Foreskin melanocyte (primary cell): ENCODE measurements at places on chromosomes 2 and 18.

- no peak for DNase-seq
Measured at GRCh38 chr2:60555783-60556139, 2.3 kb upstream of the BCL11A start.

DNA sequence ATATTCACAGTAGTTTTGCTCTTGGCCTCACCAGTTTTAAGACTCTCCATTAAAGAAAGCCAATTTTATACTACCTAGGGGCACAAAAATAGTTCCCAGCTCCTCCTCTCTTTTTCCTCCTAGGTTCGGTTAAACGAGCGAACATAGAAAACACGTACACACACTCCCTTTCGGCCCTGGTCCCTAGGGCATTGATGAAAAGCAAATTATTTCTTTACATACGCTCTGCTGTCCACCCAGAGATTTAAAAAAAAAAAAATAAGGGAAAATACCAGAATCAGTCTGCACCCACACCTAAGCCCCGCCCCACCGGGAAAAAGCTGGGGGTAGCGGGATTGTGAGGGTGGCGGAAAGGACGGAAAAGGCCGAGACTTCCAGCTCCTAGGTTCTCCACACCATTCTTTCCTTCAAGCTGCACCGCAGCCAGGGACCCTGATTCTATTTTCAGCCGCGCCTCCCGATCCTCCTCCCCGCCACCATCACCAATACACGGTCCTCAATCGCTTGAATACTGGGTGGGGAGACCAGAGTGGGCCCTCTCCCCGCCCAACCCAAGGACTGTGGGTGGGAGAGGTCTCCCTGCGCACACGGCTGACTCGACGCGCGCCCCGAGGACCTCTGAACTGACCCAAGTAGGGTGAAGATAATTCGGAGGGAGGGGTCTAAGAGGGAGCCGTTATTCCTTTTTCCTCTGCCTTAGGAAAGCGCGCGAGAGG lies 769 bp downstream of the ATF2 start:
- peak; percentile 38 for DNase-seq

DNA sequence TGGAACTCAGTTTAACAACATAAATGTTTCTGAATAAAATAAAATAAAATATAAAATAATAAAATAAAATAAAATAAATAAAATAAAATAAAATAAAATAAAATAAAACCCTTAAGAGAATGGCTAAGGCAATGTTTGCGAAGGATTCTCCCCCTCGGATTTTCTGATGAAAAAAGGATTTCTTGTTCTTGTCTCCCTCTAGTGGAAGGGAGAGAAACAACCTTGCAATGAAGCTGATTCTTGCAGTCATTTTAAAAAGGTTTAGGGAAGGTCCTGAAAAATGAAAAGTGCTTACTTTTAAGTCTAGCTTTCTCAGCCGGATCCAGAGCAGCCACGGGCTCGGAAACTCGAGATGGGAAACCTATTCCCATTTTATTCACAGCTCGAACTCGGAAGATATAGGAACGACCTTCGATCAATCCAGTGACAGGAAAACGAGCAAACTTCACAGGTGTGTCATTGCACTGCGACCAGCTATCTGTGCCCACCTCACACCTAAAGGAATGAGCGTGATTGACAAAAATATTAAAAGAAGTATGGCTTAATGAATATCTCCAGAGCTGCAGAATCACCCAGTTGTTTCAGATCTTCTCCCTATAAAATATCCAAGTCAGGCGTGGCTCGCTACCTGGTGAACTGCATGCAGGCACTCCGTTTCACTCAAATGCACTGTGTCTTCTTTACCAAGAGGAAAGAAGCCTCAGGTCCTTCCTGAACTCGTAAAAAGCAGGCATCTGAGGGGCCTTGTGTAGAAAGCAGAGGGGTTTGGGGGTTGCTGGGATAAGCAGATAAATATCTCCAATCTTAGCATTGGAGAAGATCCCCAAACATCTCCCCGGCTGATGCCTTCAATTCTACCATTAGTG lies 68.1 kb downstream of the MYOM1 start:
- DNase-seq, result peak; percentile 20

GRCh38 chr2:33236482-33237385 lies 239.7 kb upstream of the RASGRP3 start:
- DNase-seq, result peak; percentile 34

DNA sequence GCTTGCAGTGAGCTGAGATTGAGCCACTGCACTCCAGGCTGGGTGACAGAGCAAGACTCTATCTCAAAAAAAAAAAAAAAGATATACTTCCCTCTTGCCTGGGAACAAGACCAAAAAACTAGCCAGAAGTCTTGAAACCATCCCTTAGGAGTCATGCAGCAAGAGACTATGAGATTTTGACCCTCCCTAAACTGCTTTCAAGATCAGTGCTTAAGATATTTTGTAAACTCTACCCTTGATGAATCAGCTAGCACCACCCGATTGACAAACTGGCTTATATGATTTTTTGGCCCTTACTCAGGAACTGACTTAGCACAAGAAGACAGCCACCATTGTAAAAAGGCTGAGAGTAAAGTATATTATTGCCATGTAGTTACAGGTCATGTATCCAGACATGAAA lies 3.8 kb downstream of the SULT1C3 start:
- DNase-seq, result no peak

- no peak for DNase-seq
Measured at GRCh38 chr2:1650085-1650872, 94.0 kb downstream of the PXDN start.

DNA sequence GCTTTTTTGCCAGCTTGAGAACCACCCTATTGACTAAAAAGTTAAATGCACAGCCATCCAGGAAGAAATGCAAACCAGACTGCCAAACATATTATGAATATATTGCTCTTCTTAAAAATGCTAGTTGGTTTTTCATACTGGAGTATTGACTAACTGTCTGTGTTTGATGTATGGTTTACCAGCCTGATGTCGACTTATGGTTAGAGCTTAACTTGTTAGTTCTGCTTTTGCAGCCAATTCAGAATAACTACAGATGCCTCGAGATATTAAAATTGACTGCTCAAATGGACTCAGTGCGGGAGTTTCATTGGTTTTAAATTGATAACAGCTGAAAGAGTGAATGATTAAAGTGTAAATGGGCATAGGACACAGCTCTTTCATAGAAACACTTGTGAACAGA lies 369.8 kb downstream of the ARHGAP15 start:
- no peak for DNase-seq

DNA sequence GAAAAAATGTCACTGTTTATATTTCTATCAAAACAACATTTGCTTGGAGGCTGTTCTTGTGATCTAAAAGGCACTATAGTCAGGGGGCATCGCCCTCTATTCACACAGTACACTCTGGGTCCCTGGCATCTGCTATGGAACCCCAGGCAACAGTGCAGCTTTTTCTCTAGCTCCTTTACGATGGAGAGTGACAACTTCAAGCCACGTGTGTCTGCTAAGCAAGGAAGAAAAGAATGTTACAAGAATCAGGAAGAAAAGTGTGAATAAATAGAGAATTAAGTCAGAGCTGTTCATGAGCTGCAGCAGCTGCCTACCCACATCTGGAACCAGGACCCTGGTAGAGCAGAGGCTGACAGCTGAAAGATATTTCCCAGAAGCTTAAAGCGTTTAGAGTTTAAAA lies 11.2 kb downstream of the RND3 start:
- no peak for DNase-seq

GRCh38 chr2:26959331-26959730 lies 11.1 kb upstream of the MAPRE3 start:
- no peak for DNase-seq

DNA sequence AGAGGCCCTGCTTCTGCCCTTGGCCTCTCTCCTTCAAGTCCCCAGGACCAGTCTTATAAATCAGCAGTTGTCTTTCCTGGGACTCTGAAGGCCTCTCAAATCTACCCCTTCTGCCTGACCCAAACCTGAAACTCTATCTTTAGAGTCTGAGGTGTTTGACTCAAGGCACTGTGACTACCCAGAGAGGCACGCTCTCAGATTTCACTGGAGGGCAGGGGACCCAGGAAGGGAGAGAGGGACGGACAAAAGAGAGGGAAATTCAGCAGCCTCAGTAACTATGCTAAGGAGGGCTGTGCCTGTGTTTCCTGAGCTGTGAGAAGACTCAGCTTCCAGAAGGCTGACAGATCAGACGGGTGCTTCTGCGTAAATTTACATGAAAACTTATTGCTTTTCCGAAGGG lies 217.8 kb downstream of the HAUS1 start:
- no peak for DNase-seq

GRCh38 chr18:26655525-26656430 lies 107.4 kb upstream of the KCTD1 start:
- DNase-seq, result peak; percentile 26

DNA sequence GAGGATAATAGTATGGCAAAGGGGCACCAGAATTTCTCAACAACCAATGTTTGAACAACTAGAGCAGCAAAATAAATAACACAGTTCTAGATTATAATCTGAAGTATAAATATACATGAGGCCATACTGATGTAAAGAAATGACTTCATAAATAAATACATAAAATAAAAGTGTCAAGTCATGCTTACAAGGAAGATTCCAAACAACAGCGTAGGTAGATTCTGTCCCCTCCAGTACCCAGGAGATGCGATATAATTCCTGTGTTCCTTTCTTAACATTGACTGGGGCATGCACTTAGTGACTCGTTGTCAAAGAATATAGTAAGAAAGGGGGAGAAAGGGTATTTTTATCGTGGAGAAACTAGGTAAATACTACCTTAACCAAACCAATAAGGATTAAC lies 355.1 kb downstream of the DPP10 start:
- DNase-seq, result no peak

- no peak for DNase-seq
Measured at GRCh38 chr2:20838016-20838415, 15.1 kb upstream of the LDAH start.

DNA sequence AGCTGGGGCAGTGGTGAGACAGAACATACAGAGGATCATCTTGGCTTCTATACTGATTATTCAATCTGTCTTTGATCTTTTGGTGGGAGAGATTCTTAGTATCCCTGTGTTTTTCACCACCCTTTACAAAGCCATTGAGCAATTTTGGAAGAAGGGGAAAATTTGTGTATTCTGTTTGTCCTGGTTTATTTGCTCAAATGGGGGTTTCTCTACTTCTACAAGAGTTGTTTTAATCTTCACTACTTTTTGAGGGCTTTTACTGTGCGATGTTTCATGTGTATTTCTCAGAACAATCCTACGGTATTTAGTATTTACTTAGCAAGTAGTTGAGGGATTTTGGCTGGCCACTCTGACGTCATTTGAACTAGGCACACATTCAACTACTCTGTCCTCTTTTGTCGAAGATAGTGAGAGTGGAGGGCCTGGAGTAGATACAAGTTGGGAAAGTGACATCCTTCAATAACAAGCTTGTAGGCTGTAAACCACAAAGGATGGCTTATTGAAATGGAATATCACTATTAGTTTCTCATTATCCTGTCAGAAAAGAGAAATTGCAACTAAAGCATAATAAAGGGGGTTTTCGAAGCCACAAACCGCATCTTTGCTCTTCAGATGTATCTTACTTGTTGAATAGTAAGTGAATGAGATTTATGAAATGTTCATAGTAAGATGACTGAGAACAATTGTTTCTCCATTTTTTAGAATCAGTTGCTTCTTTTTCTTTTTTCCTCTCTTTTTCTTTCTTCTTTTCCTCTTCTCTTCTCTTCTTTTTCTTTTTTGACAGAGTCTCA lies 24.8 kb downstream of the FMNL2 start:
- DNase-seq, result no peak

DNA sequence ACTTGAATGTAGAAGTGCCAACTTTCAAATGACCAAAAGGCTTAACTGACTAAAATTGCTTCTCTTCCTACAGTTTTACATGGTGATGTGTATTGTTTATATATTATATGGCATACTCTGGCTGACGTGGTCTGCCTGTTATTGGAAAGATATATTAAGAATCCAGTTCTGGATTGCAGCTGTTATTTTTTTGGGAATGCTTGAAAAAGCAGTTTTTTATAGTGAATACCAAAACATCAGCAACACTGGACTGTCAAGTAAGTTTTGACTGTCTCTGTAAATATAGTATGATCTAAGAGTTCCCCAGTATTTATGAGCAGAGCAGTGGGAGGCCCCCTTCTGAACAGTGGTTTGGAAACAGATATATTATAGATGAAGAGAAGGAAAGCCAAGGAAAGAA lies 26.2 kb downstream of the TMEM87B start:
- DNase-seq, result no peak

- DNase-seq, result no peak
Measured at GRCh38 chr2:49978341-49978740, 824.0 kb upstream of the FSHR start.

GRCh38 chr2:62410926-62411456 lies 95.0 kb downstream of the TMEM17 start:
- DNase-seq, result peak; percentile 78

DNA sequence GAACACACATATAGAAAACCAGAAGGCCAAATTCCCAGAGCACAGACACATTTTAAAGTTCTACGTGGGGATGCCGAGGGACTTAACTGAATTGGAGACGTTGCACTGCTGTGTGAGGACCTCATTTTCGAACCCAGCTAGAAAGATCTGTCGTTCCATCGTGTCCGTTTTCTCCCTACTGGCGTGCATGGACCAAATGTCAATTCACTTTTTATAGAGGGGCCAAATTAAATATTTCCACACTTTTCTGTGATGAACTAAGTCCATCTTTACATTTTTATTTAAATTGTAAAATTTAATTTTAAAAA lies 692 bp upstream of the TSHZ1 start:
- no peak for DNase-seq

DNA sequence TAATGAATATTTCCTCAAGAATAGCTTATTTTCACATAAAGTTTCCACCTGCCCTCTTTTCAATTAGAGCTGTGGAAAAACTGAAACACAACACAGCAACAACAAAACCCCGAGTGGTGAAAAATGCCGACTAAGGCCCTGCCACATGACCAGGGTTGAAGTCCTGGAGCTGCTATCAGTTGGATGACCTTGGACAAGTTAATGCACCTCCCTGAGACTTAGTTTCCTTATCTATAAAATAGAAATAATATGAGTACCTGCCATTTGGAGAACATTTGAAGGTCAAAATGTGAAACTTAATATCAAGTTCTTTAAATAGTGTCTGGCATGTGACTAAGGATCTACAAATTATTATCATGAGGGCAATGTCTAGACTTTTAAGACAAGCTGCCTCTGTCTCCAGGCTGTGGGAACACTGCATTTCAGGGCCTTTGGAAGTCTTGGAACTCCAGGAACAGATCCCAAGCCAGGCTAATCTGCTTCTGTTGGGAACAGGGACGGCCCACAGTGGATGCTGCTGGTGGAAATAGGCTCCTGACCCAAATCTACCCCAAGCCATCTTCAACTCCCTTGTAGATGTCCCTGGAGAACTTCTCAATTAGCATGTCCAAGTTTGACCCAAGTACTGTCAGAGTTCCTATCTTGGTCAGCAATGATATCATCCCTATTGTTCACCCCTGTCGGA lies 42.0 kb upstream of the TRIB2 start:
- DNase-seq, result no peak
